NCI-H526 treated with DMSO at 0.1 percent for 48 hours (cell line): ENCODE measurements at places on chromosomes 3 and 15.

- no peak for DNase-seq
Observed at GRCh38 chr3:108159865-108160264, 62.4 kb downstream of the IFT57 start.

- no peak for DNase-seq
Observed at GRCh38 chr15:62483814-62484213, 318.7 kb upstream of the C2CD4B start.

GRCh38 chr3:4750306-4750968, 228.8 kb upstream of the BHLHE40 start:
- DNase-seq: no peak

DNA sequence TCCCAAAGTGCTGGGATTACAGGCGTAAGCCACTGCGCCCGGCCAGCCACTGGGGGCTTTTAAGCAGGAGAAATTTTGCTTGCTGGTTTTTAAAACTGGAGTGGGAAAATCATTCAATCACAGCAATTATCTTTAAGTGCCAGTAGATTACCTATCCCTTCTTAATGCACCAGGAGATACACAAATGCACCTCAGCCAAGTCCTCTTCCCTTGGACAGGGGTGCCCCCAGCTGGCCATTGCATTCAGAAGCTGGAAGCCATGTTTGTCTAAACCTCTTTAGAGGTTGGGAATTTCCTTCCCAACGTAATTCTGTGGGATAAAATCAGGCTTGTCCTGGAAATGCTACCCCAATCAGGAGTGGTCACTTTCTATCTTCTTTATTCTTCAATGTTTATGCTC, 26.6 kb downstream of the MIX23 start:
- DNase-seq: no peak

DNA sequence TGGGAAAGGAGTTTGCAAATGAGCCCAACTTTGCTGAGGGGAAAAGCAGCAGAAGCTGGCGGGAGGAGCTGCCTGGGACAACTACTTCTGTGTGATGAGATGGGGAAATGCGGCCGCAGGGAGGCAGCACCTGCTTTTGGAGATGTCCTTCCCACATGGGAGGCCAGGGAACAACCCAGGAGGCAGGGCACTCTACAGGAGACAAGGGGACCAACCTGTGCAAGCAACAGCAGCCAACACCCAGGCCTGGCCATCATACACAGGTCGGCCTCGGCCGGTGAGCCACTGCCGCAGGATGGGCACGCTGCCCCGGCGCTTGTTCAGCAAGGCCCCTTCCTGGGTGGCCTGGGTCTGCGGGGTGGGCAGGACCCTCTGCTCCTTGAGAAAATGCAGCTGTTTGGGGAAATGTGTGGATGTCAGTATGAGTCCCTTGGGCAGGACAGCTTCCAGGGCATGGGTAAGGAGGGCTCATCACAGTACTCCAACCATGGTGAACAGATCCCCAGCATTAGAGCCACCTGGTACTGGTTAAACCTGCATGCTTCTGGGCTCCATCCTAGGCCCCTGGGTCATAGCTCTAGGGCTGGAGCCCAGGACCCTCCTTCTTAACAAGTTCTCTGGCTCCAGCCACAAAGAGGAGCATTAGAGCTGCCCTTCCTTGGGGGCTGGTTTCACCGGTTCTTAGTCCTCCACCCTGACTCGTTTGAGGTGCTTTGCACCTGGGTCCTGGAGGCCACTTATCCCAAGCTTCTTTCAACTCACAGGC, 11.6 kb downstream of the EPB42 start:
- DNase-seq: peak; percentile 6

DNA sequence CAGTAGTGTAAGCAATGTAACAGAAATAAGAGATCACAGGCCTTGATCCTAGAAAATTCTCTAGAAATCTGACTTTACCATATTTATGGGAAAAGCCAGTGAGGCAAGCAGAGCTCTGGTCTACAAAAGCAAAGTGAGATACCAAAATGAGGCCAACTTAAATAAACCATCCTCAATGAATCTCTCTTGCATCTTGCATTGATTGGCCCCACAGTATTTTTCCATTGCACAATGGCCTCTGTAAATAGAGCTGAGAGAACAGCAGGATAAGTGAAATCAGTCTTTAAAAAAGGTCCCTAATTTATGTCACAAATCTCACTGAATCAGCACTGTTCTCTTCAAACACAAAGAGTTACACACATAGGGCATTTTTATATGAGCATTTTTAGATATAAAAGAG, 8.9 kb downstream of the CFAP20DC start:
- DNase-seq: no peak

GRCh38 chr3:31876331-31876730, 104.7 kb downstream of the OSBPL10 start:
- DNase-seq: no peak

- no peak for DNase-seq
Observed at GRCh38 chr3:150237490-150237889, 170.6 kb upstream of the TSC22D2 start.

- DNase-seq: no peak
Observed at GRCh38 chr3:63726656-63727055, 74.2 kb downstream of the SNTN start.

GRCh38 chr3:195075941-195076875, 194.8 kb downstream of the XXYLT1 start:
- DNase-seq: no peak

DNA sequence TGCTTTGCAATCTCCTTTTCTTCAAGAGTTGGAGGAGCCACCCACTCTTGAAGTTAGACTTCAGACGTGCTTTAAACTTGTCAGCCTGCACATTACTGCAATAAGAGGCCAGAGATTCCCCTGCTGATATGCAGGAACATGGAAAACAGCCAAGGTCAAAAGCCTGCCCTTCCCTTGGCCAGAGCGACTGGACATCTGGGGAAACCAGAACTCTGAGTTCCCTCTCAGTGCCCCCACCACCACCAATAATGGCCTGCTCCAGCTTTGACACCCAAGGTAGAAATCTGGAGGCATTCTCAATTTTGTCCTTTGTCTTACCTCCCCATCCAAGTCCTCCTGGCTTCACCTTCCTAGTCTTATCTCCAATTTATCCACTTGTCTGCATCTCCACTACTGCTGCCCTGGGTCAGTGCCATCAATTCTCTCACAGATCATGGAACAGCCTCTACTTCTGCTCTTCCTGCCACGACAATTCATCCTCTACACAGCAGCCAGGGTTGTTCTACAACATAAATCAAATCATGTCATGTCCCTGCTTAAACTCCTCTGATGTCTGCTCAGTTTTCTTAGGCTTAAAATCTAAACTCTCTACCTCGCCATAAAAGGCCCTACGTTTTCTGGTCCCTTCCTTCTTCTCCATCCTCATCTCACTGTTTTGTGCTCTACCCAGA, 191.6 kb upstream of the WNT5A start:
- DNase-seq: no peak

- DNase-seq: no peak
Observed at GRCh38 chr3:161913786-161914389, 417.3 kb downstream of the OTOL1 start.

GRCh38 chr3:196688349-196688748, 23.7 kb downstream of the CEP19 start:
- DNase-seq: no peak

- no peak for DNase-seq
Observed at GRCh38 chr3:15977598-15978232, 179.9 kb upstream of the ANKRD28 start.
